Kidney (tissue), 22 donors: ENCODE measurements at places on chromosomes 4 and X.

GRCh38 chr4:86909546-86910295, 17.5 kb upstream of the C4orf36 start:
- DNase-seq, result no peak

DNA sequence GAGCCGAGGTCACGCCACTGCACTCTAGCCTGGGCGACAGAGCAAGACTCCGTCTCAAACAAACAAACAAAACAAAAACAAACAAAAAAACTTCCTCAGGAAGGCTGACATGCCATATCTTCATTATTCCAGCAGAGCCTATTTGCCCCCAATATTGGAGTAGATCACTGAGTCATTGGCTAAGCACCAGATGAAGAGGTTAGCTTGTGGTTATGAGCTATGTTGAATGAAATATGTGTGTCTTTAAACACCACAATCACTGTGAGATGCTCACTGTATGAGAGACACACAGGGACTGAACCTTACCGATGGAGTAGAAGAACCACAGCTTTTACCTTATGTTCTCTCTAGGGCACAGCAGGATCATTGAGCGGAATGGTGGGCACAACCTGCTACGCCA, 122.1 kb upstream of the EOLA2 start:
- no peak for DNase-seq

DNA sequence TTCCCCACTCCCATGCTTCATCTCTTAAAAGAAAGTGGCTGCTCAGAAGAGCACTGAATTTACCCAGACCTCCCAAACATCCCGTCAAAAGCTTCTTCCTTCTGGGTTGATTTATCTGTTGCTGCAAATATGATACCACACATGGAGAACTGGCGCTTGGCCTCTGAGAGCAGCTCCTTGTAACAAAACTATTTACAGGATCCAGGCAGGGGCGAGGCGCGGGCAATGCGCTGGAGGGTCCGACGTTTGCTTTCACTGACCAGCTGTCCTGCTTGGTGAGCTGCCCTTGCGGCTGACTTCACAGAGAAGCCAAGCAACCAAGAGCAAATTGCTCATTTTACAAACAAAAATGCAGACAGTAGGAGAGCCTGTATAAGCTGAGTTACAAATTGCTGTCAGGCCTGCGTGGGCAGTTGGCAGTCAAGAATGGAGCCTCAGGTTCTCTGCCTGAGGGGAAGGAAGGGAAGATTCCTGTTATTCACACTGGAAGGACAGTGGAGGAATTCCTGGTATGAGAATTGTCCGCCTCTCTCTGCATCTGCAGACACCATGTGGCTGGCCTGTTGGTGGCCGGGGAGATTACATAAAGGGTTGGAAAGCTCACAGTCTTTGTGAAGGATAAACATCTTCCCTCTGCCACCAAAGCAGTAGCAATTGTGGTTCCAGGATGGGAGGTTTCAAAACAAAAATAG, 192.2 kb upstream of the LEF1 start:
- DNase-seq, result no peak

DNA sequence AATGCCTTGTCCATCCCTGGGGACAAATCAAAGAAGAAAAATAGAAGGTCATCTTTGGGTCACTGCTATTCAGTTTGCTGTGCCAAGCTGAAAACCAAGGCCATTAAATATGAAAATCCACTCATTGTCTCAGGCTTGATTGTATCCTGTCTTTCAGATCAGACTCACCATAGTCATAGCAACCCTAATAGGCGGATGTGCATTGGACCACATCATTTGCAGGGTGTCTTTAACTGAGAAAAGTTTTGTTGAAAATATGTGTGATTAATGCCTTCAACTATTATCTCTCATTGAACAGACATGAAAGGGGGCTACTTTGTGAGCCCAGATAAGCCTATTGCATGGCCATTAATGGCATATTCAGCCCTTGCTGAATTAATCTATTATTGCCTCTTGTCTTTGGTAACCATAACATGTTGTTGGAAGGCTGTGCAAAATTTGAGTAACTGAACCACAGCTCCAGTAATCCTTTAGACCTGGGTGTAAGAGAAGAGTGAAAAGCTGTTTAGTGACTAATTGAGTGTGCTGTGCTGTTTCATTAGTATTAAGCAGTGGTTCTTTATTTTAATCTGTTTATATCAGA, 453.6 kb upstream of the EPHA5 start:
- no peak for DNase-seq

DNA sequence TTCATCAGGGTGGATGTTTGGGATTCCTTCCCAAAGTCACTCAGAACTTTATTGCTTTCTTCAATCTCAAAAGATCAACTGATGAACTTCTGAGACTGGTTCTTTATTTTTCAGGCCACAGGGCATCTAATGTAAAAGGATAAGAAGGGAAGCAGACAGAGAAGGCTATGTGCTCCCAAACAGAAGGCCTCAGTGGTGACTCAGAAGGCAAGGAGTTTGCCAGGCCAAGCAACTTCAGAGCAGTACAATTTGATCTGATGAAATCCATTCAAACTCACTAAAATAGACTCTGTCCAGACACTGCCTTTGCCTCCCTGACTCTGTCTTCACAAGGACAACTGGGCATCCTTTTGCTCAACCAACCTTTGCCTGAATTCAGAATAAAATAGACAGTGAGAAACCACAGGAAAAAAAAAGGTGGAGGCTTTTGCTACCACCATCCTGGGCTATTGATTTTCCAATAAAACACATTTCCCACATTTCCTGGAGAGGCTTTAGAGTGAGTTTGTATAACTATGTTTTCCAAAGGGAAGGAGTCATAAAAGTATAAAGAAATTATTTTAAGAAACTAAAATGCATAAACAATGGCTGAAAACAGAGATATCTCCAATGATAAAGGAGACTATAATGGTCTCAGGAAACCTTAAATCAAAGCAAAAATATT, 55.2 kb downstream of the ARHGEF6 start:
- DNase-seq, result no peak
